ENCODE measurements at places on chromosomes 6 and 20.

DNA sequence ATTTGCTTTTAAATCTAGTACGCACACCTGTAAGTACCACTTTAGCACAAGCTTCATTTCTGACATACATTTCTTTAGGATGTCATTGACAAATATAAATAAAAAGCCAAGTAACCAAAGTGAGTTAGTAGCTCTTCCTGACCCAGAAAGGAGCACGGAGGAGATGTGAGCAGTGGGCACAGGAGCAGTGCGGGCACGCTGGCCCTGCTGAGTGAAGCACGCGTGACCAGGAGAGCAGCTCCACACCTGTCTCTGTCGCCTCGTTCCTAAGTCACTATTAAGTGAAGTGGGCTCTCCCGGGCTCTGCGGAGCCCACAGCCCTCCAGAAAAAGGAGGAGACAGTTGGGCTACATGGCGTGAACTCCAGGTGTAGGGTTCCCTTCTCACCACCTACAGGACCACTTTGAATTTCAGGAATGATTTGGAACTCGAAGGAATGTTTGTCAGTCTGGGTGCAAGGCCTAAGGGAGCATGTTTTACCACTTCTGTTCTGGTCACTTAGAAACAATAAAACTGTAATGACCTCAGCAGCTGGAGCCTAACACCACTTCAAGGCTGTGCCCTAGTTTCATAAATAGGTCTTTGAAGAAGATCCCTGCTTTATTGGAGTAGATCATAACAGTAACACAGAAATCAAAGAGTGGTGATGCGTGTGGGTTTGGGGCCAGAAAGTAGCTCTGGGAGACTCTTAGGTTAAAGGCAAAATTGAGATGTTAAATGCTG, 95.9 kb downstream of the FAM120B start:
- no peak for DNase-seq

DNA sequence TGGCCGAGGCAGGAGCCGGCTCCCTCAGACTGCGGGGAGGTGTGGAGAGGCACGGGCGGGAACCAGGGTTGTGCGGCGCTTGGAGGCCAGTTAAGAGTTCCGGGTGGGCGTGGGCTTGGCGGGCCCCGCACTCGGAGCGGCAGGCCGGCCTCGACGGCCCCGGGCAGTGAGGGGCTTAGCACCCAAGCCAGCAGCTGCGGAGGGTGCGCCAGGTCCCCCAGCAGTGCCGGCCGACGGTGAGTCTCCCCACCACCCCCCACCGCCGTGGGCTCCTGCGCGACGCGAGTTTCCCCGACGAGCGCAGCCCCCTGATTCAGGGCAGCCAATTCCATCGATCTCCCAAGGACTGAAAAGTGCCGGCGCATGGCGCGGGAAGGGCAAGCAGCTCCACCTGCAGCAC, 605.4 kb upstream of the SLC35B3 start:
- no peak for DNase-seq

DNA sequence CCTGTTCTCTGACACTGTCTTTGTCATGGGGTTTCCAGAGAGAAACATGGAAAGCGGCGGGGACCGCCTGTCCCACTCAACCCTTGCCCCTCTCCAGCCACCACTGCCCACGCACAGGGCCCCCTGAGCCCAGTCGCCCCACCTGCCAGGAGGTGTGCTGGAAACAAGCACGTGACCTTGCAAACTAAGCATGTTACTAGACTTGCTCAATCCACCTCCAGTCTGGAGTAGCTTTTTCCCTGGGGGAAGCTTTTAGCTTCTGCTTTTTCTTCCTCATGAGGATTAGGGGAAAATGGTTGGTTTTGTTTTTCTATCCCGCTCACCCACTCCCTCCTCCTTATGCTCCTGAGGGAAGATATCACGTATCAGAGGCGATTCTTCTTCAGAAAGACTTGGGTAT, 105.7 kb downstream of the PLEKHG1 start:
- no peak for DNase-seq

DNA sequence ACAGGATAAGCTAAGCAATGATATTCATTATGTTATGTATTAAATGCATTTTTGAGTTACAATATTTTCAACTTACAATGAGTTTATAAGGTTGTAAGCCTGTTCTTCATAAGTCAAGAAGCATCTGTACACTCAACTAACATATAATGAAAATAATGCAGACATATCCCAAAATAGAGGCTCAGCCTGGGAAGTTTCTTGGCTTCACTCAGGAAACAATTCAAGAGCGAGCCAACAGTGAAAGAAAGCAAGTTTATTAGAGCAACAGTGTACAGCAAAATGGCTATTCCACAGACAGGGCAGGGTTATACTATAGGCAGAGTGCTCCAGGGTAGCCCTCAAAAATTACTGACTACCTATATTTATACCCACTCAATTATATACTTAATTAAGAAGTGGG, 1581.8 kb downstream of the HACE1 start:
- DNase-seq = no peak

GRCh38 chr6:47698342-47698787, at the start of gene ADGRF4:
ADGRF4 (plus strand) TSS chr6:47698580; CDS start chr6:47707246, 8,666 bp downstream.
- DNase-seq = no peak

GRCh38 chr6:145903356-145904102, 60.6 kb downstream of the SHPRH start:
- DNase-seq = no peak

DNA sequence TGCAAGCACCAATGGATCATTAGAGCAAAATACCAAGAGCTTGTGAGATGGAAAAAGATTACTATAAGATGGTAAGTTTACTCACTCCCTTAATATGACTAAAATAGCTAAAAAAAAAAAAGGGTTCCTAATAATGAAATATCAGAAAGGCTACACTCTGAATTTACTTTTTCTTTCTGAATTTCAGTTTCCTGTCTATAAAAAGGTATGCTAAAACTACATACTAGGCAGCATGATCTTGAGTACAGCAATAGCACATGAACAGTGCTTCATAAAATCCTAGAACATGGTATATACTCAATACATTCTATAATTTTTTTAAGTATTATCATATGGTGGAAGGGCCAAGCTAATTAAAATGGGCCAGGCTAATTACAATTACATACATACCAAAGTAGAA, 24.0 kb upstream of the FAM135A start:
- no peak for DNase-seq

All from stimulated activated CD8-positive, alpha-beta memory T cell treated with anti-CD3 and anti-CD28 coated beads, Interleukin-2, amount 100 ng/mL, for 1 hour (primary cell).